ENCODE measurements at places on chromosomes 7 and 10.

DNA sequence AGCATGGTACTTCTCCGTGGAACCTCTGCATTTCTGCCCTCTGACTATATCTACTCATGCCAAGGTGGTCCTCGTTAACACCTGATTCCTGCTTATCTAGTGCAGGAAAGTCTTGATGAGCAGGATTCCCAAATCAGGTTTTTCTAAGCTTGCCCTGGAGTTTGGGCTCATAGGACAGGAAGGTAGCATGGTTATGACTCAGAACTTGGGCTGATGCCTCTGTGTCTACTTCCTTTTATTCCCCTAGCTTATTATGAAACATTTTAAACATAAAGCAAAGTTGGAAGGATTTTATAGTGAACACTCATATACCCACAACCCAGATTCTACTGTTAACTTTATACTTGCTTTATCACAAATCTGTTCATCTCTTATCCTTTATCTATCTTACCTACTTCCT, 5.6 kb downstream of the SUFU start:
- no peak for DNase-seq

- no peak for DNase-seq
Measured at GRCh38 chr7:49127359-49127913, 203.1 kb downstream of the CDC14C start.

DNA sequence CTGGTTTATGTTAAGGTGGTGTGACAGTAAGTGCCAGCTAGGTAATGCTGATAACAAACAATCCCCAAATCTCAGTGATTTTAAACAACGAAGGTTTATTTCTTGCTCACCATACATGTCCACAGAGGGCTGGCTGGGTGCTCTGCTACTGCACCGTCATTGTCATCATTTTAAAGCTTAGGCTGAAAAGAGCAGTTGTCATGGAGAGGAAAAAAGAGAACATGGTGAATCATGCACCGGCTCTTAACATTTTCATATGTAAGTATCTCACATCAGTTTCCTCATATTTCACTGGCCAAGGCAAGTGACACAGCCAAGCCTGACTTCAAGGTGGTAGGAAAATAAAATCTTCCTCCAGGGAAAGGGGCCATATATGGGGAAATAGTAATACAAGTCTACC, 746.9 kb downstream of the SORCS3 start:
- no peak for DNase-seq

- DNase-seq, result no peak
Measured at GRCh38 chr10:98374217-98374985, 40.6 kb downstream of the PYROXD2 start.

DNA sequence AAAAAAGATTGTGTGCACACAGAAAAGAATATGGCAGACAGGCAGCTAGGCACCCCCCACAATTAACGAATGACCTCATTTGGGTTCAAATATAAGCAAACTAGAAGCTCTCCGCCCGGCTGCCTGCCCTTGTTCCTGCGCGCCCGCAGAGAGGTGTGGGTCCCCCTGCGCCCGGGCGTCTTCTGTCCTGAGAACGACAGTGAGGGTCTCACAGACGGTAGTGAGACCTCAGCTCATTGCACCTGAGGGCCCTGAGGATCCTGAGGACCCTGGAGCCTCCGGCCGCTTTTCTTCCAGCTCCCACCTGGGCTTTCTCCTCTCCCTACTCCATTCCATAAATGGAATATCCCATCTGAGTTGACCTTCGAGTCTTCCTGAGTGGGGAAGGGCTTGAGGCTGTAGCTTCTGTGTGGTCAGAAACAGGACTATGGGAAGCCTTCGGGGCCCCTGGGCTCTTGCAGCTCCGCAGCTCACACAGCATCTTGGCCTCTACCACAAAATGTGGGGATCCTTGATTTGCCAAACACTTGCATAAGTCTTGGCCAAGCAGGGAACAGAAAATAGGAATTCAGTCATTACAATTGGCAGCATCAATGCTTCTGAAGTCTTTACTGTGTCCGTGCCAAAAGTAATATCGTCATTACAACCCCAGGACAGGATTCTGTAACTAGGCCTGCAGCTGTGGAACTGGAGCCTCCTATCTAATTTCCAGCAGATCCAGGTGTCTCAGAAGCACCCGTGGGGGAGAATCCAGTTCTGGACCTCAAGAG, 43.8 kb downstream of the JAKMIP3 start:
- no peak for DNase-seq

DNA sequence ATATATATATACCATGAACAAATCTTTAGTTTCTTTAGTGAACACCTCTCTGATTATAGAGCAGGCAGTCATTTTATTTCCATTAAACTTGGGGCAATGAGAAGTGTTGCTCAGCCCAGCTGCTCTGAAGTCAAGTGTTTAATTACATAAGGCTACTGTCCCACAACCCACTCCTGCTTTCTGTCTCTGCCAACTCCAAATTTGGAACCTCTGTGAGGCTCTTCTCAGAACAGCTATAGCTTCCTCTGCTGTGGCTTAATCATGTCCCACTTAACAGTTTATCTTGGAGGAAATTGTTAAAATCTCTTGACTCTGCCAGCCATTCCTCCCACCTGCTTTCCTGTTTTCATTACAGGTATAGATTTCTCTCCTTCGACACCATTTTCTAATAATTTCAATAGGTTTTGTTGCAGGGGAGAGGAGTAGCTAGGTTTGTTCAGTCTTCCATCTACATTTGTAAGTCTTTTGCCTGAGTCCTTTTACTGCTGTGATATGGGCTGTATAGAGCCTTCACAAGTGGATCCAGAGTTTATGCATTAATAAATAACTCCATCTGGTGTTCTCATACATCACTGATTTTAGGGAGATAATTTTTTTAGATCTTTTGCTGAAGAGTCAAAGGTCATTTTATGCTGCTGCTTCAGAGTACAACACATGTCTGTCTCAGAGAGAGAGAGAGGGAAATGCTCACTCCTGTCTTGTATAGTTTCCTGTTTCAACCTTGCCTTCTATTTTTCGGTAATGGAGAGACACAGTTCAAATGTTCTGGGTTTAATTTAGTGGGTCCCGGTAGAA, 170.4 kb downstream of the WNT2 start:
- no peak for DNase-seq

- no peak for DNase-seq
Measured at GRCh38 chr7:132696332-132696731, 120.1 kb upstream of the PLXNA4 start.

GRCh38 chr7:74403521-74404387, 50.0 kb upstream of the GTF2IRD1 start:
- no peak for DNase-seq

- DNase-seq, result no peak
Measured at GRCh38 chr10:70782086-70782745, 3.0 kb downstream of the TBATA start.

DNA sequence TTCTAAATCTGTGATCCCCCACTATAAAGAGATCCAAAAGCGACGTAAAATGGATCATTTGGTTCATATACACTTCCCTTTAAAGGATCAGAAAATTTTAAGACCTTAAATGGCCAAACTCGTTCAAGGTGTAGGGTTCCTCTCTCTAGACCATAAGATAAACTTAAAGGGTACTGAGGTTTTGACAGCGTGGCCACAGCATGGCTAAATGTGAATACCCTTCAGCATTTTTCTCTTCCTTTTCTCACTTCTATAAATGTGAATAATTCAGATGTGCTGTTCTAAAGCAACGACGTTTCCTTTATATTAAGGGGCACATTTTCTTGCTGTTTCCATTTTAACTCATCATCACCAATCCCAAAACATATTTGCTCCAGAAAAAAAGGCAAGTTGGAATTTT, 5.2 kb downstream of the ZCWPW1 start:
- DNase-seq, result no peak

- DNase-seq, result no peak
Measured at GRCh38 chr7:138907201-138907847, 73.9 kb downstream of the KIAA1549 start.

All from NCI-H446 (cell line).